ENCODE measurements at places on chromosomes 12 and 14.

- DNase-seq = no peak
Observed at GRCh38 chr12:12979731-12980259, 20.3 kb downstream of the HEBP1 start.

- no peak for DNase-seq
Observed at GRCh38 chr12:2156333-2156732, 103.5 kb downstream of the CACNA1C start.

GRCh38 chr14:95226801-95227200 is 69.5 kb upstream of the DICER1 start:
- no peak for DNase-seq

DNA sequence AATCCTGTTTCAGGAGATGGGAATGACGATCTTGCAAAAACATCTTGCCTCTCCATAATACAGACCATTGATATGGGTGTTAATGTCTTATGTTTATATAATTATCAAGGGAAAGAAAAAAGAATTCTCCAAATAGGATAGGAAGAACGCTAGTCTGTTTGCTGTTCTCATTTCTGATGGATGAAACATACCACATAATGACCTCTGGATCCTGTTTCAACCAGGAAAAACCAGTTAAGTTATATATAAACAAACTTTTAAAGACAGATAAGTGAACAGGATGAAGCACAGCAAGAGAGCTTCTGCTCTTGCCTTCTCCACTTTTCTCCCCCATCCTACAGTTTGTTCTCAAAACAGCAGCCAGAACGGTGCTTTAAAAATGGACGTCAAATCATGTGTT is 27.8 kb downstream of the COQ6 start:
- no peak for DNase-seq

GRCh38 chr12:18158774-18159557 is 69.0 kb upstream of the RERGL start:
- DNase-seq = no peak

DNA sequence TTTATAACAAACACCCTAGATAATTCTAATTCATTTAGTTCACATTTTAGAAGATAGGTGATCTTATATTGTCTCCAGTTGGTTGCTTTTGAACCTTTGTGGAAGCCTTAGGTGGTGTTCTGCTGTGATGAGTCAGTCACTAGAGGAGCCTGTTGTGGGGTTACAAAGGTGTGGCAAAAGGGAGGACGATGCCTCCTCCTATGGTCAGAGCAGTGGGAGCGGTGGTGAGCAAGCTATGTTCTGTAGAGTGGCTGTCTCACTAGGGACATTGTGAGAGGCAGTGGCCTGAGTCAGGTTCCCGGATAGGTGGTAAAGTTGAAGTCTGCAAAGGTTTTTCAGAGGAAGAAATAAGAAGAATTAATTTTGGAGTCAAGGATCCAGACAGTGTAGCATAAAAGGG is 71.6 kb upstream of the USP44 start:
- DNase-seq = no peak

DNA sequence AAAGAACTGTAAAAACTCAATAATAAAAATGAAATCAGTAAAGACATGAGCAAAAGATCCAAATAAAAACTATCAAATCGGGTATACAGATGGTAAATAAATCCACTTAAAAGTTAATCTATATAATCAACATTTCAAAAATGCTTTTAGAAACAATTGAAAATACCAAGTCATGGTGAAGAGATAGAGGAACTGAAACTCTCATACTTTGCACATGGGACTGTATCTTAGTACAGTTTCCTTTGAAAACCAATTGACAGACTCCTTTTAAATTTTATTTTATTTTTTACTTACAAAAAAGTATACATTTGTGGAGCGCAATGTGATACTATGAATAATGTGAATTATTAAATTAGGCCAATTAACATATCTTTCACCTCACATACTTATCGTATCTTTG is 98.6 kb upstream of the FAR2 start:
- no peak for DNase-seq

DNA sequence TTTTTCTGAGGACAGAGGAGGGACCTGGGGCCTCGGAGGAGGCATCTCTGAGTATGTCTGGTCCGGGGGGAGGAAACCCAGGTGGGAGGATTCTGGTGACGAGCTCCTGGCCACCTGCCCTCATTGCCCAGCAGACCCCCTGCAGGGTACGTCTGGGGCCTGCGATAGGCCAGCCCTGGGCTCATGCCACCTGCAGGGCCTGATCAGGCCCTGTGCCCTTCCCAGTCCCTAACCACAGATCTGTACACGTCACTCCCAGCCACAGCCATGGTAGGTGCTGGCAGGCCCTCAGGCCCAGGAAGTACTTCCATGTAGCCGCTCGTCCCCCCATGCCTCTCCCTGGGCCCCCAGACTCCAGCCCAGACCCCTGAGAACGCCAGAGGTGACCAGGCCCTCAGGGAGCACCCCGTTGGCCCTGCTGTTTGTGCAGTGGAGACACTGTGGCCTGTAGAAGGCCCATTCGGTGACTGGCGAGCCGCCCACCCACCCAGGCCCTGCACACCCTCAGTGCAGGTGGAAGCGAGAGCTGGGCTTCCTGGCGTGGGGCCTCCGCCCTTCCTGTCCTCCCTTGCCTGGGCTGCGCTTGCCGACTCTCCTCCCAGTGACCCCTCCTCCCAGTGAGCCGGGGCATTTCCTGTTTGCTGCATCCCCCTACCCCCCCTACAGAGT is 5.7 kb downstream of the INF2 start:
- DNase-seq = no peak

- DNase-seq = no peak
Observed at GRCh38 chr12:111842556-111843396, 748 bp downstream of the MAPKAPK5 start.

GRCh38 chr12:16949371-16949770 is 343.4 kb upstream of the LMO3 start:
- no peak for DNase-seq

- no peak for DNase-seq
Observed at GRCh38 chr12:80925237-80925636, 12.5 kb downstream of the LIN7A start.
